Foreskin melanocyte (primary cell): ENCODE measurements at places on chromosomes 12 and 14.

DNA sequence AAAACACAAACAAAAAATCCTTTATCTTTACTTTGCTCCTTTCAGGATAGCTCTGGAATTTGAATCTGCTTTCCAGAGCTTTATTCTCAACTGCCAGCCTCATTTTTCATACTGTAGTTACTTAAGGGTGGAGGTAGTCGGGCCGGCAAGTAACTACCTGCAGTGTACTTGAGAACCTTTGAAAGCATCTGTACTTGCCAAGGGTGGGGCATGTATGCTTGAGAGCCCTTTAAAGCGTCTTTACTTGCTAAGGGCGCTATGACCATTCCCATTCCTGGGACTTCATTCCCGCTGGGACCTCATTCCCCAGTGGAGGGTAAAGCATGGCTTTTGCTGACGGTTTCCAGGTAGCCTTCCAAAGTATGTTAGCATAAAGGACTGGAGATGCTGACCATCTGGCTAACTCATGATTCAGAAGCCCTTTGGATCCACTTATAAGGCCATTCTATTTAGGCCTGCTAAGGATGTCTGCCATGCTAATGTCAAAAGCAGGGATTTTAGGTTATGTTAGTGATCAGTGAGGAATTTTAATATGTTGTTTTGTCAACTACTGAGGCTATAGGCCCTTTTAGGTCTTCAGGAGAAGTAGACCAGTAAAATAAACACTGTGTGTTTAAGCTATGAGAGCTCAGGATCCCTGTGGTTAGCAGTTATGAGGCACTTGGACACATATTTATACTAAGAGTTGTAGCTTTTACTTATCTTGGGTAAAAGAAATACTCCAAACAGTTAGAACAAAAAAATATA, 74.9 kb downstream of the CRADD start:
- DNase-seq: no peak

GRCh38 chr12:52657250-52657902, 5.4 kb upstream of the KRT2 start:
- DNase-seq: no peak

- no peak for DNase-seq
These were observed 390 bp downstream of the JKAMP start for GRCh38 chr14:59484639-59485175.

GRCh38 chr12:80087486-80088213, 11.7 kb upstream of the OTOGL start:
- no peak for DNase-seq

GRCh38 chr14:32254952-32255679, 52.0 kb upstream of the RNU6-8 start:
- DNase-seq: peak; percentile 68

DNA sequence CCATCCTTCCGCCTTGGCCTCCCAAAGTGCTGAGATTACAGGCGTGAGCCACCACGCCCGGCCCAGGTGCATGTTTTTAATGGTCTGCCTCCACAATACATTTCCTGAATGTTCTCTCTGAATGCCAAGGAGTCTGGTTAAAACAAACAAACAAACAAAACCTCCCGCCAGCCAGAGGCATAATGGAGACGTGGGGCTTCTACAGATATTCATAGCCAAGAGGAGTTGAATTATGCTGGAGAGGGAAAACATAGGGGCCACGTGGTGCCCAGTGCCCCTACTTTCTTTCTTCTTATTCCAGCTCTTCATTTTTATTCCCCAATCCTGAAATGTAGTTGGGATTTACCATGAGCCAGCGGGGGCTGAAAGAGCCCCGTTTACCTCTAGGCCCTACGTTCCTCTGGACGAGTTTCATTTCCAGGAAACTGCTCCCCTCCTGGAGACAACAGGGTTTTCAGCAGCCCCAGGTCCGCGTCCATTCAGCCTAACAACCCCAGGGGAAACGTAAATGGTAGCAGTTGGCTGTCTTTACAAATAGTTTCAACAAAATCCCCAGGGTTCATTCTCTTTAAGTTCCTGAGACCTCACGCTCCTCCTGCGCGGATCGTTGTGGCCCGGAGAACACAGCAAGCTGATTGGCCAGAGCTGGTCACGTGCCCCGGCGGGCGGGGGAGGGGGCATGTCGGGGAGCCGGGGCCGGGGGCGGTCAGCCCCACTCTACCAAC, 108.5 kb upstream of the ESRRB start:
- DNase-seq: peak; percentile 11
